ENCODE measurements at places on chromosomes 5 and 9.
A peak's percentile ranks its signal among the peaks of the same experiment; 100 is the strongest.

- DNase-seq, result no peak
Observed at GRCh38 chr5:116970318-116970717, 395.7 kb upstream of the SEMA6A start.

- DNase-seq, result no peak
Observed at GRCh38 chr5:172166030-172166826, 21.8 kb downstream of the STK10 start.

- DNase-seq, result peak; percentile 48
Observed at GRCh38 chr9:27572566-27572917, 739 bp downstream of the C9orf72 start.

- no peak for DNase-seq
Observed at GRCh38 chr9:4371108-4371507, 71.2 kb upstream of the GLIS3 start.

GRCh38 chr9:72477930-72478518, 43.4 kb upstream of the TMC1 start:
- no peak for DNase-seq

GRCh38 chr5:135238622-135239452, 160.2 kb downstream of the MACROH2A1 start:
- DNase-seq, result no peak
